ENCODE measurements at places on chromosomes 2 and 18. TPM values are rescaled to one million over a fixed set of nuclear protein-coding genes. Genes with fewer than 3 reads are reported as not detected.

Gene PPP1R1C
- not detected for total RNA-seq

Gene METAP1D
- 9.5 TPM for total RNA-seq

Gene SP140
- 9.3 TPM for total RNA-seq

Gene GRP
- not detected for total RNA-seq

Gene NDC80
- total RNA-seq = 46.9 TPM

Gene FOXD4L1
- total RNA-seq = not detected

Gene PID1
- 4.6 TPM for total RNA-seq

Gene ALPG
- not detected for total RNA-seq

Gene IGFBP5
- 0.11 TPM for total RNA-seq

Gene DUSP19
- total RNA-seq = 1.2 TPM

DNA sequence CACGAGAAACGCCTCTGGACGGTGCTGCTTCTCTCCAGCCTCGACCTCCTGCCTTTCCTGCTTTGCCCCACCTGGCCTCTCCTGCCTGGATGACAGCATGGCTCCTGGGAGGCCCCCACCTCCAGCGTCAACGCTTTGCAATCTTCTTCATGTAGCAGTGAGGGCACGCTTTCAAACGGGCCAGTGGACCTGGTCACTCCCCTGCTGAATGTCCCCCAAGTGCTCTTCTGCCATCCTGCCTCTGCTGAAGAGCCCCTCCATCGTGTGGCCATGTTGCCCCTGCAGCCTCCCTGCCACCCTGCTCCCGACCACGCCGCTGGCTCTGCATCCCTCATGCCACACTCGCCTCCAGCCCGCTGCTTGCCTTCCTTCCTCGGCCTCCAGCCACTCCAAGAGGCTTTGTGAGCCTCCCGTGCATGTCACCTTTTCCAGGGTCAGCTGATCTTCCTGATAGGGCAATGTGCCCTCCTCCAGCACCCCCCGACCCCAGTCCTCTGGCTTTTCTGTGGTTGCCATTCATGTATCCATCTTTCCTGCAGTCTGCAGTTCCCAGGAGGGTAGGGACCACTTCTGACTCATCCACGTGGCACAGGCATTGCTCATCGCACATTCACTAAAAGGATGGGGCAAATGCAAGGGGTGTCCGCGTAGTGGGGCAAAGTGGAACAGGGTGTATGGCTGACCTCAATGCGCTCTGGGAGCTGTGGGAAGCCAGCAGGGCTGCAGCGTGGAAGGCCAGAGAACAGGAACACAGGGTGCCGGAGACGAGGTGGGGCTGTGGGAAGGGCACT lies 268.8 kb downstream of the TWIST2 start:
- DNase-seq = peak; percentile 68

GRCh38 chr2:20454036-20454981 lies 7.4 kb downstream of the RHOB start:
- DNase-seq = no peak

- DNase-seq = no peak
These were observed 161.1 kb downstream of the FAM210A start for GRCh38 chr18:13565228-13565627.

DNA sequence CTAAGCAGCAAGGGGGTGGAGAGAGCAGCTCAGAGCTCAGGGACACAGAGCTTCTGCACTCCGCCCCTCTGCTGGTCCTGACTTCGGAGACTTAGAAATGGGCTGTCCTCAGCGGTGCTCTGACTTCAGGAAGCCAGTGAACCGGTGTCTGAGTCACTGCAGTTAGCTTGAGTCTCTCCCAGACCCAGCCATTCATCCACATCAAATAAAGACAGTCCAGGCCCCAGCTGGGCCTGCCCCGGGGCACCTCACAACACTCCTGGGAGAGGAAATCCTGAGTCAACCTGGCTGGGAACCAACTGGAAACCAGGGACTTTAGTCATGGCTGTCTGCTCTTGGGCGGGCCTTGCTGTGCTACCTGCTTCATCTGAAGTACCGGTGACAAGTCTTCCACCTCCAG lies 5.4 kb upstream of the ITGB6 start:
- DNase-seq = peak; percentile 100

- no peak for DNase-seq
These were observed 654.6 kb upstream of the LINC00305 start for GRCh38 chr18:64803471-64803870.

GRCh38 chr2:219987830-219988229 lies 360.4 kb downstream of the SLC4A3 start:
- peak; percentile 83 for DNase-seq

- DNase-seq = peak; percentile 78
These were observed 37.7 kb downstream of the BCL11A start for GRCh38 chr2:60515721-60516226.

DNA sequence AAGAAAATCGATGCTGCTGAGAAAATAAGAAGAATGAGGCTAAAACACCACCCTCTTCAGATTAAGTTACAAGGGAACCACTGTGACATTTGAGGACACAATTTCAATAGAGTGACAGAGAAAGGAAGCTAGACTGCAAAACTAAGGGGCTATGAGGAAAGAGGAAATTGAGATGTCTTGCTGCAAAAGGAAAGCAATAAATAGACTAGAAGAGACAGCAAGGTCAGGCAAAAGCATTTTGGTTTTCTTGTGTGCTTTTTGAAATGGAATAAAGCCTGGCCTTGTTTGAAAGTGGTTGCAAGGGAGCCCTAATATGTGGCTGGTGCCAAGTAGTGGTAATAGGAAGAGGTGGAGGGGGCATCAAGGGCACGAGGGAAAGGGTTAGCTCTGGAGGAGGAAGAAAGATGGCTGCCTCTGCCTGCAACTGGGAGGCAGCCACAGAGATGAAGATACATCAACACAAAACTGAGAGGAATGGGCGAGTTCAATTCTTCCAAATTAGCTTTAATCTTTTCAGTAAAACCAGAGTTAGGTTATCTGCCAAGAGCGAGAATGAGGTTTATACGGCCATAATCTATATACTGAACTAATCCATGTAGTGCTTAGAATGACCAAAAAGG lies 1.2 kb upstream of the MRO start:
- DNase-seq = no peak

DNA sequence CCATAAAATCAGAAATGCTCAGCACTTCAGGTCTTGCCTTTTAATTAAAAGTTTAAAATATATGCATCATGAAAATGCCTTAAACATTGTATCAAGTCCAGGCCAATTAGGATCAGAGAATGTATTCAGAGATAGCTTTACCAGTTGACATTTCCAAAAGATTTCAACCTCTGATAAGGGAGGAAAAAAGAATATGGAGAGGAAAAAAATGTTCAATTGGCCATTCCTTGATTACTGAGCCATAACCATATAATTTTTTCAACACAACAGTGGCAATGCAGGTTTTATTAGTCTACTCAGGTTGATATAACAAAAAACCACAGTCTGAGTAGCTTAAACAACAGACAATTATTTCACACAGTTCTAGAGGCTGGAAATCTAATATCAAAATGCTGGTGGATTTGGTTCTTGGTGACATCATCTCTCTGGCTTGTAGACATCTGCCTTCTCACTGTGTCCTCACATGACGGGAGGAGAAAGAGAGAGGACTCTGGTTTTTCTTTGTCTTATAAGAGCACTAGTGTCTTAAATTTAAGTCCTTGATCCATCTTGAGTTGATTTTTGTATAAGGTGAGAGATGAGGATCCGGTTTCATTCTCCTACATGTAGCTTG lies 111.9 kb downstream of the IRS1 start:
- DNase-seq = peak; percentile 14

- no peak for DNase-seq
These were observed 35.6 kb downstream of the BMP10 start for GRCh38 chr2:68835621-68836020.

GRCh38 chr2:201358684-201359083 lies 1.5 kb upstream of the FLACC1 start:
- DNase-seq = peak; percentile 93

GRCh38 chr2:100235098-100235497 lies 87.2 kb downstream of the LONRF2 start:
- DNase-seq = peak; percentile 80

Data from HT1080 (cell line).